ENCODE measurements at places on chromosomes 1 and 21. TPM values are rescaled to one million over a fixed set of nuclear protein-coding genes. Genes with fewer than 3 reads are reported as not detected.

The SLC16A4 gene
- total RNA-seq = 0.51 TPM

The SLC2A5 gene
- 0.08 TPM for total RNA-seq

The NCSTN gene
- total RNA-seq = 73.5 TPM

The ESRRG gene
- not detected for total RNA-seq

The APCS gene
- total RNA-seq = not detected

The S100A14 gene
- total RNA-seq = not detected

The KRTAP19-1 gene
- total RNA-seq = not detected

Data from naive thymus-derived CD4-positive, alpha-beta T cell (primary cell).